ENCODE measurements at places on chromosomes 12 and 14.

- peak; percentile 32 for DNase-seq
Observed at GRCh38 chr12:123131291-123131832, 19.5 kb downstream of the PITPNM2 start.

DNA sequence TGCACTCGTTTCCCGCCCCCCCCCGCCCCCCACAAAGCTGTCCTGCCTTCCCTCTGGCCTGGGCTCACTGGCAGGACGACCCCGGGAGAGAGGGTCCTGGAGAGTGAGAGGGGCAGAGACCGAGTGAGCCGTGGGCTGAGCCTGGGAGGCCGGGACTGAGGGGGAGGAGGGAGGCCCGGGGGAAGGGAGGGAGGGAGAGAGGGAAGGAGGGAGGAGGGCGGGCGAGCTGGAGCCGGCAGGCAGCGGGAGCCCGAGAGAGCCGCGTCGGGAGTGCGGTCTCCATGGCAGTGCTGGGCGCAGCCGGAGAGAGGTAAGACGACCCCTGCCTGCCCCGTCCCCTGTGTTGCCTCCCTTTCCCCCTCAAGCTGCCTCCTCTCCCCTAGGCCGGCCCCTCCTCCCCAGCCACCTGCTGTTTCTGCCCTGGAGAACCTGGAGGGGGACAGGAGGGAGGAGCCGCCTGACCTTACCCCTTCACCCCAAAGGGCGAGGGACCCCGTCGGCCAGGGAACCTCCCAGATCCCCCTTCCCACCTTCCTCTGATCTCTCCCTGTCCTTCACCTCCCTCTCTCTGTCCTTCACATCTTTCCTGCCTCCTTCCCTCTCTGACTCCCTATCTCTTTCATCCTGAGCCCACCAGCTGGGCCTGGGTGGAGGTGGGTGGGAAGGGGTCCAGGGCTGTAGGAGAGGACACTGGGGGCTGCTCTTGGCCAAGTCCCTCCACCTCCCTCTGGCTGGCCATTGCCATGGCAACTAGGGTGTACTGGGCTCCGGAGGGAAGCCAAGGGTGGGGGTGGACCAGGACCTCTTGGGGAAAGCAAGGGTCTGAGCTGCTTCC, at the start of gene GPR162:
Gene GPR162 (plus strand): TSS at position 231 of the 835 bp plus-strand sequence. CDS start 2,078 bp downstream, outside the sequence.
- DNase-seq, result peak; percentile 54

DNA sequence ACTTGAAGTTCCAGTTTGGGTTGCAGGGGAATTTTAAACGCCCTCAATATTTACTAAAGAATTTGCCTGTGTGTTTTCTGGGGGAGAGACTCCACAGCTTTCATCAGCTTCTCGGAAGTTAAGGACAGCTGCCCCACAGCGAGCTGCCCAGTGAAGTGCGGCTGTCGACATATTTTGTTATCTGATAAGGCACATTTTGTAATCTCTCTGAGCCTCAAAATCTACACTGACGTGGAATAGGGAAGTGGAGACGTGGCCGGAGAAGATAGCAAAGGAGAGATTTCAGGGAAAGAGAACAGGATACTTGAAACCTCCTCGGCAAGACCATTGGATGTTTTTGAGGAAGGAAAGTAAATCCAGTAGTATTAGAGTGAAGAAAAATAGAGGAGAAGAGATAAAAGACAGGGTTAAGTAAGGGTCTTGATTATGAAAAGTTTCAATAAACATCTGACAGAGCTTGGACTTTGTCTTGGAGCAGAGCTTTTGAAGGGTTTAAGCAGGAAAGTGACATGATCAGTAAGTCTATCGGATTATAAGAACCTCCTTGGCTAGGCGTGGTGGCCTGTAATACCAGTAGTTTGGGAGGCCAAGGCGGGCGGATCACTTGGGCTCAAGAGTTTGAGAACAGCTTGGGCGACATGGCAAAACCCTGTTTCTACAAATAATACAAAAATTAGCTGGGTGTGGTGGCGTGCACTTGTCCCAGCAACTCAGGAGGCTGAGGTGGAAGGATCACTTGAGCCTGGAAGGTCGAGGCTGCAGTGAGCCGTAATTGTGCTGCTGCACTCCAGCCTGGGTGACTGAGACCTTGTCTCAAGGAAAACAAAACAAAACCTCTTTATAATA, 1.1 kb downstream of the POLR3B start:
- DNase-seq, result peak; percentile 93

DNA sequence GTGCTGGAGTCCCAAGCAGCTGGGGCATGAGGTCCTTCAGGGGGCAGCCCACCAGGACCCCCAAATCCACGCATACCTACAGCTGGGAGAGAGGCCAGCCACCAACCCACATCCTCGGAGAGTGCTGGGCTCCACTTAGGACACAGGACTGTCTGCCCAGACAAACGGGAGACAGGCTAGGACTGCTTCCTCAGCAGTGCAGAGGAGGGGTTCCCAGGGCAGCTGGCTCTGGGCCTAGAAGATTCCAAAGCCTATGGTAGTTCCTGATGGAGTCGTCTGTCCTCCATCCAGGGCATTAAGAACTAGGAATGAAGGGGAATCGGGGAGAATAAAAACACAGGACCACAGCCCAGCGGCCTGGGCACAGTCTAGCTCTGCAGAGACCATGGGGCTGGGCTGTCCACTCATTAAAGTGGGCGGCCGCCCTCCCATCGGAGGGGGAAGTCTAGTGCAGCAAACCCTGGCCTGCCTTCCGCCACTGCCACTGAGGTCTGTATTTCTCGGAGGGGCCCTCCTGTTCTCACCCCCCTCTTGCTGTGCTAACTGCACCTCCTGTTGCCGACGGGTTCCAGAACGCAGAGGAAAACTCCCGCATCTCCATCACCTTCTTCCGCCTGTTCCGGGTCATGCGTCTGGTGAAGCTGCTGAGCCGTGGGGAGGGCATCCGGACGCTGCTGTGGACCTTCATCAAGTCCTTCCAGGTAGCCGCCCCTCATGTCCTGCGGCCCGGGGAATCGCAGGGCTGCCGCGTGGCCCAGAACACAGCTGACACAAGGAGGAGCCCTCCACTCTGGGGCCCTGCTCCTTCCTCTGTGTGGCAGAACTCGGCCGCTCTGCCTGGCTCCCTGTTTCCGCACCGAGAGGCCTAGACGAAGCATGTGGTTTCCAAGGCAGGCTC, 143.5 kb upstream of the FKBP4 start:
- DNase-seq, result no peak

DNA sequence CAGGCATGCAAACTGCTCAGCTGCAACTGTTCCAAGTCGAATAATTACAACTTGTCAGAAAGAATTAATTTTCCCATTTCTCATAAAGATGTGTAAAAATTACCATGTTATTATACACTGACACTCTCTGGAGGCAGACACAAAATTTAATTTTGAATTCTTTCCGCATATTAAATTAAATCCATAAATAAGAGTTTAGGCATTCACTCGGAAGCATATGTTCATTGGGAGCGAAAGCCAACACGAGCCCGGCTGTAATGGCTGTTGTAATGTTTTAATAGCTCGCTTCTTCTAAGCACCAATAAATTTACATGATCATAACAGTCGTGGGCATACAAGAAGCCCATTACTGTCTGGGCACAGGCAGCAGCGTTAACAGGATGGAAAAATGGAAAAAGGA, 189.6 kb upstream of the SOX5 start:
- DNase-seq, result no peak

DNA sequence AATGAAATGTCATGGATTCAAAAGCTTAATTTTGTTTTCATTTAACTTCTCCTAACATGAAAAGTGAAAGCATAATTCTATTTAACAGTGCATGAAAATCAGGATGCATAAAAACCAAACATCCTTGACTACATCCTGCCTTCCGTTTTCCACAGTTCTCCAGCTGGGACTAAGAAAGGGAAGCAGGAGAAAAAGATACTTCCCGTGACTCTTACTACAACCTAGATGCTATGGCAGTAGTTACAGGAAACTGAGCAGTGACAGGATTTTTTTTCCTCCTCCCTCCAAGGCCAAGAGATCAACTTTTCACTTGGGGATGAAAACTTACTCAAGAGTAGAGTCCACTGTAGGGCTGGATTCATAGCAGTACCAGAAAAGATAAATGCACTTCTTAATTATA, 2.6 kb downstream of the EXOC5 start:
- no peak for DNase-seq

DNA sequence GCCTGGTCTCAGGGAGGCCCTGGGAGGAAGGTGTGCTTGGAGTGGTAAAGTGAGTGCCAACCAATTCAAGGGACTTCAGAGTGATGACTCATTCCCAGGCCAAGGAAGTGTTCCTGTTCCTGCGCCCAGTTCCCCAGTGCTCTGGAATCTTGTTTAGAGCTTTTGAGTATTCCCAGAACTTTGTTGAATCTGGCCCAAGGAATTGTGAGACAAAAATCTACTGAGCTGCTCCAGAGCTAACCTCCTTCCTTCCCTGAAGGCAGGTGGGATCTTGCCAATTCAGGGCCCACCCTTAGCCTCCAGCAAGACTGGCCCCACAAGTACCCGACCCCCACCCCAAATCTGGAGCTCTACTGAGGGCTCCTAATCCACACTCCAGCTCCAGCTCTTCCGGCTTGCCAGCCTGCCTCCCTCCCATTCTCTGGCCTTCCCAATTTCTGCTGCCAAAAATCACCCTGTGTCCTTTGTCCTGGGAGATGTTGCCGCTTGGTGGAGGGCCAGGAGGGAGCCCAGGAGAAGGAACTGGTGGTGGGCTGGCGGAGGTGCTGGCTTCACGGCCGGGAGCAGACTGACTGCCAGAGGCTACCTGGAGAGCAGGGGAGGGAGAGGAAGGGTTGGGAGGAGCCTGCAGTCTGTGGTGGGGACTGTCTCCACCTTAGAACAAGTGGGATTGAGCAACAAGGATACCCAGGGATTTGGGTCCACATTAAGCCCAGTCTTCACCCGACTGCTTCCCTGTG, 2.0 kb upstream of the ATN1 start:
- peak; percentile 83 for DNase-seq

DNA sequence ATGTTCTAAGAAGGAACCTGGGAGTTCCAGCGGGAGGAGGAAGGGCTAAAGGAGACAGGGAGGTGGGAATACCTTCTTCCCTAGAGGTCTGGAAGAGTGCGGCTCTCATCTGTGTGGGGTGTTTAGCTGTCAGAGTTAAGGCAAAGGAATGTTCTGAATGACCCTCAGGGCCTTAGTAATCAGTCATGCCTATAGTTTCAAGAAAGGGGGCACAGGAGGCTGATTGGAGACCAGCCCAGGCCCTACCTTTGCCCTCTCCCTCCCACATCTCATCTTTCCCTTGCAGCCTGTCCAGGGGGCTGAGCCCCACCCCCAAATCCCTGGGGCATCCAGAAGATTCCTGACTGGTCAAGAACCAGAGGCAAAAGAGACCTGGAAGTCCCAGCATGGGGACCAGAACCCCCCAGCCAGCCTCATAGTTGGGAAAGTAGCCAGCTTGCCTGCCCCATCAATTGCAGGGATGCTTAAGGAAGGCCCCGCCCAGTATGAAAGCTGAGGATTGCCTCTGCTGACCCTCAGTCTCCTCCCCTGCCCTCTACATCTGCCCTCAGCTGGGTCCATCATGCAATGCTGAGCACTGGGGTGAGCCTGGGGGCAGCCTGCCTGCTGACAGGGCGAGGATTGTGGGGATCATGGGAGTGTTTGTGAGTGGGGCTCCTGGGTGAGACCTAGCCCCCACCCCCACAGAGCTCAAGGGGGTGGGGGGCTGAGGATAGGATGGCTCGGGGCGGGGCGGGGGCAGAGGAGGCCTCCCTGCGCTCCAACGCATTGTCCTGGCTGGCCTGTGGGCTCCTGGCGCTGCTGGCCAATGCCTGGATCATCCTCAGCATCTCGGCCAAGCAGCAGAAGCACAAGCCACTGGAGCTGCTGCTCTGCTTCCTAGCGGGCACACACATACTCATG, 1.8 kb downstream of the GPR162 start:
- no peak for DNase-seq

DNA sequence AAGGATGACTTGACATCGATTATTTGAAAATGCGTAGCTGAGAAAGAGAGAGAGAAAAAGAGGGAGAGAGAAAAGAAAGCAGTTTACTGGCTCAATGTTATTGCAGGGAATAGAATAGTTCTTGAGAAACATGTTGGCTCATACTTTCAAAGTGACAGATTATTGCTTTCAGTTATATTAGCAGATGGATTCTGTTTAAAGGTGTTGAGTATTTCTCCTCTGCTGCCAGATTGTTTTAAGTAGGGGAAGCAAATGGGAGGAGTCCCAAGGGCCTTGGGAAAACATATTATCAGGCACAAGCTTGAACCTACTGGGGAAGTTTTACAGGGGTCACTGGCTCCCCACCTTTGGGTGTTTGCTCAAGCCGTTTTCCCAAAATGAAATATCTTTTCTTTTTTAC, 203.8 kb upstream of the SRRM4 start:
- no peak for DNase-seq

DNA sequence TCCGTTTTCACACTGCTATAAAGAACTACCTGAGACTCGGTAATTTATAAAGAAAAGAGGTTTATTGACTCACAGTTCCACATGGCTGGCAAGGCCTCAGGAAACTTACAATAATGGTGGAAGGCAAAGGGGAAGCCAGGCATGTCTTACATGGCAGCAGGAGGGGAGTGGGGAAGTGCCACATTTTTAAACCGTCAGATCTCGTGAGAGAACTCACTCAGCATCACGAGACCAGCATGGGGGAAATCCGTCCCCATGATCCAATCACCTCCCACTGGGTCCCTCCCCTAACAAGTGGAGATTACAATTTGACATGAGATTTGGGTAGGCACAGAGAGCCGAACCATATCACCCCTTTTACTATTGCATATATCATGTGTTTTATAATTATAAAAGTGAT, 2.0 kb upstream of the PIGH start:
- no peak for DNase-seq

Data from amniotic epithelial cell (primary cell).